ENCODE measurements at places on chromosomes 16 and 17.

GRCh38 chr17:44760474-44761308, 1.9 kb downstream of the ADAM11 start:
- no peak for DNase-seq

GRCh38 chr17:67364847-67365737, 1.3 kb downstream of the PSMD12 start:
- DNase-seq: no peak

DNA sequence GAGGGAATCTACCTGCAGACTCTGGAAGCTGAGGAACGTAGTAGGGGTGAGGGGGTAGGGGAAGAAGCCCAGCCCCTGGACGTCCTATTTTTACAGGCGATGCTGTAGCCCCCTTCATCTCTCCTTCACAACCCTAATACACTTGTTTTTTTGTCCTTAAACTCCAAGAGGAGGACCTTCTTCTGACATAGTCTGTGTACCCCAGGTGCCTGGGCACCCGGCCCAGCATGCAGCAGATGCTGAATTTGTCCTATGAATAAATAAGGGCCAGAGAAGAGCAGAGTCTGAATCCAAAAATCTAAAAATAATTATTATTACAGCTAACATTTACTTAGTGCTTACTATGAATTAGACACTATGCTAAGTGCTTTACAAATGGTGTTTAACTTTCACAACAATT, 5.1 kb downstream of the KIF18B start:
- DNase-seq: no peak

DNA sequence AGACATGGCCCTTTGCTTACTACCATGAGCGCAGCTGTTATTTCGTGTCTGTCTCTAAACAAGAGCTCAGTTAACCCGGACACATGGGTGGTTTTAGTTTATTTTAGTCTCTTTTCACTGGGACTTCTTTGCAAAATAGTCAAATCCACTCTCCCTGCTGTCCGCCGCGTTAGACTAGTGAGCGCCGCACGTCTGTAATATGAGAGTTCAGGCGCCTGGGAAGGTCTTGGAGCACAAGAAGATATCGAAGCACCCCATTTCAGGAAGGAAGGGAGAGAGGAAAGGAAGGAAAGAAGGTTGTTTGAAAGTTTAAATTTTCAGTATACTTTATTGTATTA, 111.0 kb upstream of the CHMP6 start:
- DNase-seq: no peak

- no peak for DNase-seq
Measured at GRCh38 chr16:4364196-4365013, 7.2 kb upstream of the VASN start.

DNA sequence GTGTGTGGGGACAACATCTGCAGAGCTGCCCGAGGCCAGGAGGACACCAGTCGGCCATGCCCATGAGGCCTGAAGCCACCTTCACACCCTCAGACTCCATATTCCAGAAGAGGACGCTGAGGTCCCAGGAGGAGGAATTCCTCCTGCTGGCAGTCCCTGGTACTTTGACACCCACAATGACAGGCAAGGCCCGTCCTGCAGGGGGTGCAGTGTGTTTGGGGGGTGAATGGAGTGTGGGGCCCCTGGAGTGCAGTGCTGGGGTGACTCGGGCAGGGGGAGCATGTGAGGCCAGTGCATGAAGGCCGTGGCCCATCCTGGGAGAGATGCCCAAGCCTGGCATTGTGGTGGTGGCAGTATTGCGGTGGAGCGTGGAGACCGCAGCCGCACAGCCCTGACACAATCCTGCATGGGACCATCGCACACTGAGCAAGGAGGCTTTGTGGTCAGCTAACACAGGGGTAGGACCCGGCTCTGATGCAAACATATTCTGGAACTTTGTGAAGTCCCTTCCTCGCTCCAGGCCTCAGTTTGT, 52.2 kb downstream of the ZDHHC7 start:
- DNase-seq: no peak

DNA sequence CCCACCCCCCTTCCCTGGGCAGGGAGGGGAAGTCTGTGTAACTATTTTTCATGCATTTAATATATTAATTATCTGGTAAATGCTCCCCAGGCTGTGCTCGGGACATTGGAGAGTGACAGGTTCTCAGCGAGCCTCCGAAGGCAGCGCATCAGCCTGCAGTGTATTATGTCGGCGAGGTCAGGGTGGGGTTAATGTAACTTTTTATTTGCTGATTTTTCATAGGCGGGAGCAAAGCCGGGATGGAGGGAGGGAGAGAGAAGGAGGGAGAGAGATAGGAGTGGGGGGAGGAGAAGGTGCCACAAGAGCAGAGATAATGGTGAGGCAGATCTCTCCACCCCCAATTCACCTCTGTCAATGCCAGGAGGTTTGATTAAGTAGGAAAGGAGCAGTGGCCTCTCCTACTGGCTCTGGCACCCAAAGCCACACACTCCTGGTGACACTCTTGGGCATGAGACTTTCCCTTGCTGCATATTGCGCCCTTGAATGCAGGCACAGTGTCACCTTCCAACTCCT, 104.0 kb downstream of the MRM1 start:
- DNase-seq: no peak

- no peak for DNase-seq
Measured at GRCh38 chr16:69037373-69038160, 67.9 kb upstream of the HAS3 start.

- DNase-seq: peak; percentile 11
Measured at GRCh38 chr17:28744972-28745785, 1.4 kb downstream of the TRAF4 start.

DNA sequence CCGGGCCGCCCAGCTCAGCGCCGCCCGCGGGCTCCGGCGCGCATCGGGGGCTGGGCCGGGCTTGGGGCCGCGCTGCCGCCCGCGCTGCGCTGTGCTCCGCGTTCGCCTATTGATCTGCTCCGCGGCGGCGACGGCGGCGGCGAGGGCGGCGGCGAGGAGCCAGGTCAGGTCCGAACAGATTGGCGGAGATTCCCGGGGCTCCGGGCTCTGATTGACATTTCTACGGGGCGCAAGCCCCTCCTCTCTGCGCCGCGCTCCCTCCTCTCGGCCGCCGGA, 559 bp downstream of the IRX3 start:
- DNase-seq: peak; percentile 79

DNA sequence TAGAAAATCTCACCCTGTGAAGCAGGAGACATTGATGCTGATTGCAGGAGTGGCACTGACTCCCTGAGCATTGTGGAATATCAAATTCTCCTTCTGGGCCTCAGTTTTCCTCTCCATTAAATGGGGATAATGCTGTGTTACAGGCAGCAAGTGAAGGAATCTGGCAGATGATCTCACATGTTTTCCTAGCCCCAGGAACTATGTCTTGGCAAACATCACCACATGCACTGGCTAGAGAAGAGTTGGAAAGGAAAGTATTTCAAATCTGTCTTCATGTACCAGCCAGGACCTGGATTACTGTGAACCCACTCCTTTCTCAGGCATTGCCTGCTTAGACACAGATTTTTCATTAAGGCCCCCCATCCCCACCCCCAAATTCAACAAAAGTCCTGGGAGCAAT, 13.6 kb upstream of the CCL8 start:
- no peak for DNase-seq

- DNase-seq: no peak
Measured at GRCh38 chr17:71987634-71988033, 133.2 kb upstream of the SOX9 start.

GRCh38 chr17:4195306-4195705, 52.3 kb downstream of the CYB5D2 start:
- no peak for DNase-seq

GRCh38 chr17:6376931-6377361, 58.0 kb downstream of the AIPL1 start:
- DNase-seq: no peak

DNA sequence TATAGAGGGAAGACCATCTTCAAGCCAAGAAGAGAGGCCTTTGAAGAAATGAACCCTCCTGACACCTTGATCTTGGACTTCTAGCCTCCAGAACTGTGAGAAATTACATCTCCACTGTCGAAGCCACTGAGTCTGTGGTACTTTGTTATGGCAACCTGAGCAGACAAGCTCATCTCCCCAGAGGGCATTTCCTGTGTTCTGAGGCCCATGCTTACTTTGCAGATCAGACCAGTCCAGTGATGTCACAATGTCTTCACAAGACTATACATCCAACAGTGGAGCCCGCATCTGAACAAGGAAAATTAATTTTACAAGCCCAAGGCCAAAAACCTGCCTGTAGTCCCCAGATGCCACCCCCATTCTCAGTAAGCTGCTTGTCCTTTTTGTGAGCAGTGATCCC, 14.8 kb upstream of the C17orf113 start:
- no peak for DNase-seq

DNA sequence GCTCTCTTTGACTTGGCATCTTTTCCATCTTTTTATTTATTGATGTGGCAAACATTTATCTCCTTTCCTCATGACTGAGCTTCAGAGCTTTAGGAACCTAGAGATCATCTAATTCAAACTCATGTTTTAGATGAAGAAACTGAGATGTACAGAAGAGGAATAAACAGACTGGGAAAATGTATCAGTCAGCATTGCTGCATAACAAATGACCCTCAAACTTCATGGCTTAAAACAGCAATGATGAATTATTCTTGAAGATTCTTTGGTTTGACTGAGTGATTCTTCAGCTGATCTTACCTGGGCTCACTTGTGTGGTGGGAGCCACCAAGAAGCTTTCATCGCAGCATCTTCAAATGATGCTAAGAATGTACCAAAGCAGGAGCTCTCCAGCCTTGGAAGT, 44.0 kb upstream of the IRF8 start:
- DNase-seq: no peak
